ENCODE measurements at places on chromosomes 5 and 9.

DNA sequence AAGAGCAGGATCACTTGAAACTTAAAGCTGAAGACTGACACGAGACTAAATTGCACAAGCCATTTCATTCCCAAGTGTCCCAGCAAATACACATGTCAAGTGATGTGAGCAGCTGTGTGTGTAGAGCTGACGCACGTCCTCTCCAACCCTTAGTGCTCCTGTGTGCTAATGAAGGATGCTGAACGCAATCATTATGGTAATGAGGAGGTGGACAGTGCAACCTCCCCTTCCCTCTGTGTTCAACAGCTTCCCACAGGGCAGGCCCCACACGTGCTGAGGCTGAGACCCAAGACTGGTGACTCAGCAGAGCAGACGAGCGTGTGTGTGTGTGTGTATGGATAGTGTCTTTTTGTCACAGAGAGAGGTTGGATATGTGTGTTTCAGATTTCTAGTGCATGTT is 702.1 kb downstream of the SEMA5A start:
- no peak for DNase-seq

- DNase-seq = no peak
Measured at GRCh38 chr5:104016646-104017045, 454.1 kb upstream of the NUDT12 start.

GRCh38 chr5:154712518-154713437 is 42.4 kb upstream of the LARP1 start:
- DNase-seq = no peak

DNA sequence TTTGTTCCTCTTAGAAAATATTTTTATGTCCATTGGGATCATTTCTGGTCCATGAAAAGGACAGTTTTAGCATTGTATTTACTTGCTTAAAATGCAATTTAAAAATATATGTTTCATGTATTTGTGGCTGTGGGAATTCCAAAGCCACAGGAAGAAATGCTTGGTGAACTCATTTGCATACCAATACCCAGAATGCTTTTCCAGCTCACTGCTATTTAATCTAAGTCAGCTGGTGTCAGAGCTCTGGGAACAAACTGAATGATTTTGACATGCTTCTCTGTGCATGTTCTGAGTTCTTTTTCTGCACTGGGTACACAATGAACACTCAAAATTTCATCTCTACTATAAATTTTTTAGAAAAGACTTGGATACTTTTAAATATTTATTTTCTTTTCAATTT is 482.8 kb upstream of the ARRDC3 start:
- no peak for DNase-seq

DNA sequence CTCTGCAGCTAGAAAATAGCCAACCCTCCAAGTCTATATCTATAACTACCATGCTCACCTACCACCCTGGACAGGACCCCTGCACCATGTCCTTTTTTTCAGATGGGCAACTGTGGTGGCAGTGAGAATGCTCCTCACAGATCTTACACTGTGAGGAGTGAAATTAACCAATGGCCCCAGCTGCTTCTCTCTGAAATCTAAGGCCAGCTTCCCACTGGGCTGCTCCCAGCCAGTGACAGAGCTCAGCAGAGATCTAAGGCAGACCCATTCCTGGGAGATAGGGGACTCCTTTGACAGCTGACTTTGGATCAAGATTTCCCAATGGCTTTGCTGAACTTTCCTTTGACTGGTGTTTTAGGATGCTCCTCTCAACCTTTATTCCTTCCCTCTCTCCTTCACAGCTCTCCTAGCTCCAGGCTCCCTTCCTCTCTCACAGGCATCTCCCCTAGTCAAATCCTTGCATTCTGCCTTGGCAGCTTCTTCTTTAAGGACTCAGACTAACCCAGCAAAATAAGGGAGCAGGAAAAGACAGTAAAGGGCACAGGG is 1.6 kb upstream of the ARAP3 start:
- no peak for DNase-seq

Data from activated CD8-positive, alpha-beta T cell treated with anti-CD3 and anti-CD28 coated beads for 36 hours (primary cell).